Suppressor macrophage treated with lipopolysaccharide for 1 hour (primary cell): ENCODE measurements at places on chromosomes 7 and 10.

- DNase-seq = no peak
Observed at GRCh38 chr7:108285003-108285368, 154.8 kb upstream of the LAMB4 start.

DNA sequence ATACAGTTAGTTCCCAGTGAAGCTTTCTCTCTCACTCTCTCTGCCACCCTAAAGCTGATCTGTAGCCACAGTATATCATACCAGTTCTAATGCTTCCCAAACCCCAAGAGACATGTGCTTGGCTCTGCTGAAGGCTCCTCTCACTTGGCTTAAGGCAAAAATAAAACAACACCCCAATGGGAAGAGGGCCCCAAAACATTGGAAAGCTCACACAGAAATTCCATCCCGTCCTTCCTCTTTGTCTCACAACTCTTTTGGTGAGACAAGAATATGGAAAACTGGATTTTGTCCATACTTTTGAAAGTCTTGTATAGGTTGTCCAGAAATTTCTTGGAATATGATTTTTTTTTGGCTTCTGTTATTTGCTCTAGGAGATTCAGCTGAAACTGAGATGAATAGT, 56.1 kb upstream of the WNT16 start:
- DNase-seq = no peak

- DNase-seq = no peak
Observed at GRCh38 chr10:62261666-62262065, 7.0 kb downstream of the RTKN2 start.

DNA sequence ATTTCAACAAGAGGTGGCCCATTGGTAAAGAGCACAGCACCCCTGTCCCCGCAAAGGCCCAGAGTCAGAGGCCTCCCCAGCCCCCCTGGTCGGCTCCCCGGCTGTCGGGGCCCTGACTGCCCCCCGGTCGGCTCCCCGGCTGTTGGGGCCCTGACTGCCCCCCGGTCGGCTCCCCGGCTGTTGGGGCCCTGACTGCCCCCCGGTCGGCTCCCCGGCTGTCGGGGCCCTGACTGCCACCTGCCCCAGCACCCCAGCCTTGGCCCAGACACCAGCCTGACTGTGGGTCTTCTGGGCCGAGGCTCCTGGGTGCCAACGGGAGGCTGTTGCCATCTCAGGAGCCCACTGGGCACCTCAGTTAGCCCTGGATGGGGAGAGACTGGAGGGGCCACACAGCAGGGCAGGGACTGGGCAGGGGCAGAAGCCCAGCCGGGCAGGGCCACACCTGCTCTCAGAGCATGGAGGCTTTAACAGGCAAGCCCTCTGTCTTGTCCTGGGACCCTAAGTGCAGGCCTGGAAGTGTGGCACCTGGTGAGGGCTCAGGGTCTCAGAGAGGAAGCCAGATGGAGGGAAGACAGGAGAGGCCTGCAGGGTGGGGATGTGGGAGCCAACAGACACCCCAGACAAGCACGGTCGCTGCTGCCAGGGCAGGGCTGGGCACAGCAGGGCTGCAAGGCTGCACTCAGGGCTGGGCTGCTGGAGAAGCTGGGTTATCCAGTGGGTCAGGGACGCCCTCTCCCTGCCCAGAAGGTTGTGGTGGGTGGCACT, 56.5 kb downstream of the JAKMIP3 start:
- no peak for DNase-seq

DNA sequence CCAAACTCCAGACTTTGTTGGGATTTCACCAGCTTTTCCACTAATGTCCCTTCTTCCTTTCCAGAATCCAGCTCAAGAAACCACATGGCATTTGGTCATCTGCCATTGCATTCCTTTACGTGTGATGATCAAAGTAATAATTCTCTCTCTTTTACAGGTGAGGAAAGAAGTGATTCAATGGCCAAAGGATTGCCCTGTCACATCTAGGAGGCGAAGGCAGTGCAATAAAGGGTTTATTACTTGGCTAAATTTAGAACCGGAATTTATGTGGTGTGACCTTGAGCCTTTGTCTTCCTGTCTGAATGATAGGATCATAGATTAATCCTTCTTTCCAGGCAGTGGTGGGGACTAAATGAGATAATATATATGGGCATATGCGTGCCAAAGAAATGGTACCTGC, 58.3 kb upstream of the COBL start:
- DNase-seq = no peak

GRCh38 chr7:102152672-102153598, 133.7 kb upstream of the SH2B2 start:
- no peak for DNase-seq

- no peak for DNase-seq
Observed at GRCh38 chr10:47123716-47124288, 176.2 kb upstream of the GDF10 start.

GRCh38 chr10:4514445-4515108, 311.4 kb upstream of the AKR1E2 start:
- DNase-seq = peak; percentile 94

DNA sequence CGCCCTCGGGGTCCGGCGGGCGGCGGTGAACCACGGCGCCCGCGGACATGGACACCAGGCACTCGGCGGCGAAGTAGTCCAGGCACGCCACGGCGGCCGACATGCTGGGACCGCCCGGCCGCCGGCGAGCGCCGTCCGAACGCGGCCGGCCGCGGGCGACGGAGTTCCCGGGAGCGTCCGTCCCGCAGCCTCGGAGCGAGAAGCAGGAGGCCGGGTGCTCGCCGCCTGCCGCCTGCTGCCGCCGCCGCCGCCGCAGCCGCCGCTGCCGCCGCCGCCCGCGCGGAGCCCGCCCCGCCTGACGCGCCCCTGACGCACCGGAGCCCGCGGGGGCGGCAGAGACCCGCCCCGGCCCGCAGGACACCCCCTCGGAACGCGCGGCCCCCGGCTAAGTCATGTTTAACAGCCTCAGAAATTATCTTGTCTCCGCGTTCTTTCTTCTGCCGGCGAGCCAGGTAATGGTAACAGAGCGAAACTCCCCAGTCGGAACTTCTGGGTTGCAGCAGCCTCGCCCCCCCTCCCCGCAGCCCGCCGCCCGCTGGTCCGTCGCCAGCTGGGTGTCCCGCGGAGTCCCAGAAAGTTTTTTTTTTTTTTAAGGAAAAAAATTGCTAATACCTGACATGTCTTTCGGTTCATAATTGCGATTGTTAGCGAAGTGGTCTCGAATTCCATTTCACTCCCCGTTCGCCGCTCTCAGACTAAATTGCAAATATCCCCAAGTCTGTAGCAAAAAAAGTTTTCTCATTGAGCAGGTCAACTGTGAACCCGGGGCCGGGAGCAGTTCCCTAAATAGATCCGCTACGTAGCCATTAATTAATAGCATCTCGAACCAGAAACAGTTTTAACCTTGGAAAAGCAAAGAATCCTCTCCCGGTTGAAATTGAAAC, at the start of gene KLF14:
TSS of gene KLF14 (minus strand) at position 277 of the 884 bp plus-strand sequence. CDS start at position 103, 174 bp downstream.
- DNase-seq = peak; percentile 45

DNA sequence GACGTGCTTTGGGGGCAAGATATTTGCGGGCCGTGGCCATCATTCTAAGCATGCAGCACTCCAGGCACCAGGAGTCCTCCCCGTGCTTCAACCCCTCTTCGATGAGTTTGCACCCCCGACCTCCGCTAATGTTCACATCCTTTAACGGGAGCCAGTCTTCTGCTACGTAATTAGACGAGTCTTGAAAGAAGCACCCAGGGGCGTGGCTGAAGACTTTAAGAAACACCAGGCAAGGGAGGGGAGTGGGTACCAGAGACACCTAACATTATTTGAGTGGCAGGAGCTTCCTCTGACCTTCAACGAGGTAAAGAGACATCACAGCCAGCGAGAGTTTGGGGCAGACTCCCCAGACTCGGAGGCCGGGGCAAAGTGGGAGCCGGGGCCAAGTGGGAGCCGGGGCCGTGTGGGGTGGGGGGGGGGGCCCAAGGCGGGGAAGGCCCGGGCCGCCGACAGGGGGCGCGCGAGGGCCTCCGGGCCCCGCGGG, 31.1 kb upstream of the TOMM7 start:
- no peak for DNase-seq

DNA sequence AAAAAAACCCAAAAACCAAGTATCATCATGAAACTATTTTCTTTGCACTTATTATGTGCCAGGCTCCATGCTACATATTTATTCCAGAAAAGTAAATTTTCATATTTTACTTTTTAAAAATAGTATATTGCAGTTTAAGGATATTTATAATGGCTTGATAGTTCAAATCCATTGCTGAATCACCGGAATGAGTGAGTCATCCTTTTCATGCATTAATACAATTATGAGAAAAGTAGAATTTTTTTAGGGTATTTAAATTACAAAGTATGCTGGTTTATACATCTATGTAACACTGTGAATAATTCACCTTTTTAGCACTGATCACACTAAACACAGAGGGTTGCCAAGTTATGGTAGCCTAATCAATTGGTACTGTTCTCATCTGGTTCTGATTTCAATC, 54.3 kb downstream of the SLC16A9 start:
- no peak for DNase-seq

DNA sequence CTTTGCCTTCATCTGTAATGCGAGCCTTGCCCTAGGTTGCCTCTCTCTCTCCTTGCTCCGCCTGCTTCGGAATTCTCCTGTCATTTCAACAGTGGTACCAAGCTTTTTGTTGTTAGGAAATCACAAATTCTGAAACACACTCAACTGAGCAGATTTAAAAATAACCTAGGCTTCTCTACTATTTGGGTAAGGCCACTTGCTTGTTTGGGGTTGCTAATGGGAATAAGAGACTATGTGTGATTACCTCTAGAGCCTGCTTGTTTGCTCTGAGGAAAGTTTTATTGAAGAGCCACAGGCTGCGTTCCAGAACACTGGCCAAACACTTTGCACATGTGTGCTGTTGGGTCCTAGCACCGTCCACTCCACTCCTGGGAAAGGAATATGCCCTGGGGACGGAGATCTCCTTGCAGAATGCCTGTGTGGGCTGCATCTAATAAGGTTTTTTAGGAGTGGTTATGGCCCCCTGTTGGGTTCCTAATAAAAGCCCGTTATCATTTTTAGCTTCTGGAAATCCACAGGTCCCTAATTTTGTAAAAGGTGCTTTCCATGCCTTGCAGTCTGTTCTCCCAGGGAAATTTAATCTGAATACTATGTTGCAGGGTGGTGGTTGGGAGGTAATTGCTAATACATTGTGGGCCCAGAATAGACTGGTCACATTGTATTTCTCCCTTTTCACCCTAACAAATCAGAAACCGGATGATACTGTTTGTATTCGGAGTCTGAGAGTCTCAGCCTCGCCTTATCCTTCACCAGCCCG, 68.7 kb upstream of the KLF6 start:
- peak; percentile 55 for DNase-seq

DNA sequence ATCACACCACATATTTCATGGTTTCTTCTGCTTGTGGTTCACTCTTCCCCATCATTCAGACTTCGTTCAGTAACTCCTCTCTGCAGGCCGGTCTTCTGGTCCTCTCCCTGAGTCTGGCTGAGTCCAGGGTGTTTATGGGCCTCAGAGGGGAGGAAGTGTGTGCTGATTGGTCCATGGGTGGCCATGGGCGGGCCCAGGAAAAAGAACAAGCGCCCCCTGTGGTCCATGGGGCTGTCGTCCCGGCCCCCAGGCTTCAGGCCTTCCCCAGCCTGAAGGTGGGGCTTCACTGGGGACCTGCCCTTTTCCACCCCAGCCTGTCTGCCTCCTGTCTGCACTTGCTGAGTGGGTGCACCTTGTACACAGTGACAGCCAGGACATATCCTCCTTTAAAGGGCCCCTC, 123.7 kb downstream of the VIPR2 start:
- no peak for DNase-seq

GRCh38 chr10:44207160-44207559, 177.7 kb downstream of the CXCL12 start:
- no peak for DNase-seq

DNA sequence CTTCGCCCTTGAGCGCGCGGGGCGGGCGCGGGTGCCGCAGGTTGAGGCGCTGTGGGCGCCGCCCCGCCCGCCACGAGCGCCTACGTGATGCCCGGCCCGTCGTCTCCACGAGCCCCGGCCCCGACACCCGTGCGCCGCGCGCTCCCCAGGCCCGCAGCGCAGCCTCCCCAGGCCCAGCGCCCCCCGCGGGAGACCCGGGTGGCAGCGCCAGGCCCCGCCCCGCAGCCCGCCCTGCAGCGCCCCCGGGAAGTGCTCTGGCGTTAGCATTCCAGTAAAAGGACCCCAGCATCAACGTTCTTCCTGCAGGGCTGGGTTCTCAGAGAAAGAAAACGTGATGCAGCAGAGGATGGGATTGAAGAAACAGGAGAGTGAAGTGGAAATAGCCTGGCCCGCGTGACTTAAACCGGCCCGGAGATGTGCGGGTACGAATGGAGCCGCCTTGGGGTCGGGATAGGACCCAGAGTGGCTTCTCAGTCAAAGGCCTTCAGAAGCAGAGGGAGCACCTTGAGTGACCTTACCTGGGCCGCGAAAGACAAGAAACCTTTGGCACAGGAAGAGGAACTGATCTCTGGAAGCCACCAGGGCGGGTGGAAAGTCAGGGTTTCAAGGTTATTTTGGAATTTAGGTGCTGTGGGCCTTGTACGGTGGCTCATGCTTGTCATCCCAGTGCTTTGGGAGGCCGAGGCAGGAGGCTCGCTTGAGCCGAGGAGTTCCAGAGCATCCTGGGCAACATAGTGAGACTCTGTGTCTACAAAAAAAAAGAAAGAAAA, 1.8 kb downstream of the PFKP start:
- no peak for DNase-seq

DNA sequence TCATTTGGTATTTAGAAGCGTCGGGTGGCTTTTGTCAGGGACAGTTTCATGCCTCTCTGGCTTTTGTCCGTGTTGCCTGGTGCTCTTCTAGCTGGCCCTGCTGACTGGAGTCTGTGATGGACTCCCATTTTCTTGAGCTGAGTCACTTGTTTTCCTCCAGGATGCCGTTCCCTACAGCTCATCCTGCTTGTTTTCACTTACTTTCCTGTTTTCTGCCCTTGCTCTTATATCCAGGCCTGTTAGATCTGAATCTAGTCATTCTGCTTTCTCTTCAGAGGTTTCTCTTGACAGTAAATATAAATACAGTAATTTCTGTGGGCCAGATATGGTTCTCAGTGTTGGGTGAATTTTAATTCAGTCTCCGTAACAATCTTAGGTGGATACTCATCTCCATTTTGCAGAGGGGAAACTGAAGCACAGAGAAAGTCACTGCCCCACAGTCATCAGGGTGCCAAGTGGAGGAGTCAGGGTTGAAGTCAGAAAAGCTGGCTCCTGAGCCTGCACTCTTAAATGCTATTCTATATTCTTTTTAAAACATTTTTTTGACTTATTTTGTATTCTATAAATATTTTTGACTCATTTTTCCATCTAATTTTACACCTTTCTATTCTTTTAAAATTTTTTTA, 85.4 kb downstream of the CCNY start:
- no peak for DNase-seq

GRCh38 chr7:80827239-80827633, 91.6 kb downstream of the SEMA3C start:
- DNase-seq = no peak

GRCh38 chr7:52472006-52472620, 563.3 kb upstream of the POM121L12 start:
- DNase-seq = no peak

GRCh38 chr7:2516194-2516555, 3.4 kb upstream of the LFNG start:
- DNase-seq = no peak

GRCh38 chr10:59908808-59909143, 2.4 kb upstream of the CCDC6 start:
- DNase-seq = no peak
